ENCODE measurements at places on chromosomes 11 and 22.

DNA sequence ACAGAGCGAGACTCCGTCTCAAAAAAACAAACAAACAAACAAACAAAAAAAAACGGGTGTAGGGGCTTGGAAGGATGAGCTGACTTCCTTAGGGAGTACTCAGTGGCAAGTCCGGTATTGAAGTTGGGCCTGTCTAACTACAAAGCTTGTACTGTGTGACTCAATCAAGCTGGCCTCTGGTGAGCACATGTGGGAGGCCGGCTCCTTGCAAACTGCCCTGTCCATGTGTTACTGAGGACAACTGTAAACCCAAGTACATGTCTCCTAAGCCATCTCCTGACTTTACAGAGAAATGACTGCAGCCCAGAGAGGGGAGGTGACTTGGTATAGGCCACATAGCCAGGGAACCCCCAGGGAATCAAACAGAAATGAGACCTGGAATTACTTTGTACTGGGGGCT lies 11.6 kb downstream of the RIBC2 start:
- DNase-seq, result no peak

DNA sequence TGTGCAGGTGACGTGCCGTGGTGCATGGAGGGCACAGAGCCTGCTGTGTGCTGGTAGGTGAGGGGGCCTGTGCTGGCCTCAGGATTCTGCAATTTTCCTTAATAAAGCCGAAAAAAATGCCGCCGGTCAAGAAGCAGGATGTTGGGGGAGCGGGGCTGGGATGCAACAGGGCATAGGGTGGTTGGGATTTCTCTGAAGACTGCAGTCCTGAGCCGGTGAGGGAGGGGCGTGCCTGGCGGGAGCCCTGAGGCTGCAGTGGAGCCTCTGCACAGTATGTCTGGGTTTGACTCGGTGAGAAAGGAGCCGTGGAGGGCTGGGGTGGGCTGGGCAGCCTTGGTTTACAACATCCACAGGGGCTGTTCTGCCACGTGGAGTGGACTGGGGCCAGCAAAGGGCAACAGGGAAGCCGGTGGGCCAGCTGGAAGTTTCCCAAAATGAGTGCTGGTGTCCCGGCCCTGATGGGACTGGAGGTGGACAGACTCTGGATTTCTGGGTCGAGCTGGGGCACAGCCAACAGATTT lies 1.3 kb downstream of the CDHR5 start:
- DNase-seq, result no peak

- DNase-seq, result no peak
These were observed 87.1 kb downstream of the CD44 start for GRCh38 chr11:35225946-35226520.

DNA sequence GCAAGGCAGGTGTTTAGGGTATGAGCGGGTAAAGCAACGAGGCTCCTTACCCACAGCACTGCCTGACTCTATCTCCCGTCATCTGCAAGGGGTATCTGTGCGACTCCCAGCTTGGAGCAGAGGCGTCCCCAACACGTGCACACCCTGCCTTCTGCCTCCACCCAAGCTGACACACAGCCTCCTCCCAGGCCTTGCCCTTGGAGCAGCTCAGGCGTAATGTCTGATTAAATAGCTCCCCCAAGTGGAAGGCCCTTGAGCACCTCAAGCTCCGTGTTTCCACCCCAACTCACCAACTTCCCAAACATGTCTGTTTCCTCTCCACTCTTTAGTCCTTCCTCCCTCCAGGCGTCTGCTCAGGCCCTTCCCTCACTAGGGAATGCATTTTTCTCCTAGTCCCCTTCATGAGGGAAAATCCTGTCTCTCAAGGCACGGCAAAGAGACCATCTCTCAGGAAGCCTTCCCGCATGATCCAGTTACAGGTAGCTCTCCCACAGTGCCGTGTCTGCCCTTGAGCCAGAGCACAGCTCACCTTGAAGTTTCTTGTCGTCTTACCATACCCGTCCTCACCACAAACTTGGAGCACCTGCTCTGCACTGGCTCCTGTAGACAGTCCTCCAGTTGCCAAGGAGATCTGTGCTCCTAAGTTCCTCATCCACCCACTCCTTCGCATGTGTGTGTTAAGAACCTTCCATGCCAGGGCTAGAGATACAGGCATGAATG lies 15.8 kb downstream of the CYB5R2 start:
- DNase-seq, result no peak

Measured in heart left ventricle (tissue), 16 donors.